ENCODE measurements at places on chromosomes 1 and 21.
A peak's percentile ranks its signal among the peaks of the same experiment; 100 is the strongest.

DNA sequence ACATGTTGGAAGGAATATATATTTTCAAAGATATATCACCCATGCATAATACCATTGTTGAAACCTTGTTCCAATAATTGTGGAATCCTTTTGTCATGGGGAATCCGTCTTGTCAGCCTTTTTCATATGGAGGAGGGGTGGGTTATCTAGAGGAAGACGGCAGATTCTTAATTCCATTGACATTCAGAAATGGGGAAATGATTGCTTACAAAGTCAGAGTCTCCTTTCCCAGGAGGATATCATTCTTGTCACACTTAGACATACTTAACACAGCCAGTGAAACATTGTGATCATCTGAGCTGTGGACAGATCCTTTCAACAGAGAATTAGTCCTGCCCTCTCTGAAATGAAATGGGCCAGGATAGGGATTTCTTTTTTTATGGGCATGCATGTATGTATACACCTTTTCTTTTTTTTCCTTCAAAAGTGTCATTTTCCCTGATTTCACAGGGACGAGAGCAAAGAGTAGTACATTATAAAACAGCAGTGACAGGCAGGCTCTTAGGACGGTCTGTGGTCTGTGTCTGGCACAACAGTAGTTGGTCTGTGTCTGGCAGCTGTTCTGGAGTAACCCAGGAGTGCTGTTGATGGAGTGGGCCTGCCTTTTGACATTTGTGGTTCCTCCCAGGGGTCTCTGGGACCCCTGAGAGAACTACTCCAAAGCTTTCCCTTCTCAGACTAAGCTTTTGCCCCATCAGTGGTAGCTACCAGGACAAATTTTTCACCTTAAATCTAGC, 50.1 kb downstream of the VPS13D start:
- no peak overlapping the region for H3K27ac ChIP-seq
- H3K4me3 ChIP-seq: no peak overlapping the region
- H3K27me3 ChIP-seq: no peaks in the 10 kb centered on the region

GRCh38 chr1:224811564-224811963, 117.9 kb upstream of the DNAH14 start:
- no peaks in the 10 kb centered on the region for H3K36me3 ChIP-seq
- DNase-seq: no peak
- no peak overlapping the region for H3K4me3 ChIP-seq
- H3K27ac ChIP-seq: no peak overlapping the region
- H3K4me1 ChIP-seq: no peaks in the 10 kb centered on the region

DNA sequence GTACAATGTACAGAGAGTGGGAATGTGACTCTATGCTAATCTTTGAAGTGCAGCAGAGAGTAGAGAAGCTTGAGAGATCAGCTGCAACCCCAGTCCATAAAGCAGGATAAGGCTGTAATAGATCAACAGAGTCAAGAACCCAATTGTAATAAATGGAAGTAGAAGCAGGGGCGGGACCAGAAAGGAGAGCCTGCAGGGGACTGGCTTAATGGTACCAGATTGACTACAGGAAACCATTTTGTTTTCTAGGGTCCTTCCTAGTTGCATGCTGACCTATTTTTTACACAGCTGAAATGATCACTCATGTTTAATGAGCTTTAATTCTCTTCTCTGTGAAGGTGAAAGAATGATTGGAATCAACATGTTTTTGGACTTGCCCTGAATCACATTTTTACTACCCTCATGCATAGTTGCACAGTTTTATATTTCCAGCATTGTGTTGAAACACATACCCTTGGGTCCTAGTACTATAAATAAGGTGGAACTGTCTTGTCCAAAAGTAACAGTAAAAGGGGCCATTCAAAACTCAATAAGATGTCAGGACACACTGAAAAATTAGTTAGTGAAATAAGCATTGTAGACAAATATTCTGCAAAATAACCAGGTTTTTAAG, 69.8 kb downstream of the GPR88 start:
- H3K4me3 ChIP-seq: no peak overlapping the region
- no peaks in the 10 kb centered on the region for H3K36me3 ChIP-seq
- no peak for DNase-seq
- peaks cover 5% of the 10 kb centered on the region for H3K27me3 ChIP-seq

- H3K4me1 ChIP-seq: no peaks in the 10 kb centered on the region
- H3K36me3 ChIP-seq: peaks cover 24% of the 10 kb centered on the region
- DNase-seq: no peak
- H3K27me3 ChIP-seq: no peaks in the 10 kb centered on the region
- H3K27ac ChIP-seq: no peak overlapping the region
Measured at GRCh38 chr1:30995990-30996612, 69.4 kb downstream of the PUM1 start.

- H3K4me3 ChIP-seq: no peak overlapping the region
- H3K36me3 ChIP-seq: peaks cover 9% of the 10 kb centered on the region
- peaks cover 32% of the 10 kb centered on the region for H3K4me1 ChIP-seq
- peak overlapping the region; percentile 47 for H3K27ac ChIP-seq
- no peak for DNase-seq
Measured at GRCh38 chr21:43921571-43921978, 56.6 kb downstream of the AGPAT3 start.

- no peak overlapping the region for H3K4me3 ChIP-seq
- no peak overlapping the region for H3K27ac ChIP-seq
- no peaks in the 10 kb centered on the region for H3K36me3 ChIP-seq
- H3K4me1 ChIP-seq: peaks cover 5% of the 10 kb centered on the region
Measured at GRCh38 chr1:167821969-167822685, 91.8 kb downstream of the ADCY10 start.

DNA sequence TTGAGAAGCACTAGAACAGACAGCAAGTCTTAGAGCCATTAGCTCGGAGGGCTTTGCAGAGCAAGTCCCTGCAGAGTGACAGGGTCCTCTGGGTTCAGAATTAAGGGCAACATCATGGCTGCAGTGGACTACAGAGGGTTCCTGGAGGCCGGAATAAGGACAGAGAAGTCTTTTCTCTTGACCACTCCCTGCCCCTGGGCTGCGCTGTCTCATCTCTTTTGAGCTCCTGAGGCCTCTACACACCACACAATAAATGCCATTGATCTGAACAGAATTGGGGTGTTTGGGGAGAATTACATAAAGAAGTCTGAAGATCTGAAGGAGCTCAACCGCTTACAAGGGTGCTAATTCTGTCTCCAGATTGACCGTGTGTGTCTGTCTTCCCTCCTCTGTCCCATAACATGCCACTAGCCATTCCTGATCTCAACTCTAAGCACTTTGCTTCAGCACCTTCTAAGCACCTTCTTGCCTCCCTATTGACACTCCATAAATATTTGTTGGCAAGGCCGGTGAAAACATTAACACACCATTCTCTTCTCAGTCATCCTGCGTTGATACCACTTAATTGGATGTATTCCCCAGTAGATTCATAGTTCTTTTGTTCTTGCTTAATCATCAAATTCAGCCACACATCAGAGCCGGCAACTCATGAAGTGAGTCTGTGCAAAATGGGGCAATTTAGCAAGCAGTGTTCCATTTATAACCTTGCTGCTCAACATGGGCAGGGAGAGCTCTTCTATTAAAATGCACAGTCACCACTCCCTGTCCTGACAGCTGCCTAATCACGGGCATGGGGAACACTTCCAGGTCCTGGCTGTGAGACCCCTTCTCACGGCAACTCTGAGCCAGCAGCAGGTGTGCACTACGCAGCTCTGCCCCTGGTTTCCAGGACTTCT, 49.7 kb downstream of the NMNAT2 start:
- H3K36me3 ChIP-seq: no peaks in the 10 kb centered on the region
- H3K27ac ChIP-seq: no peak overlapping the region
- peaks cover 3% of the 10 kb centered on the region for H3K27me3 ChIP-seq
- no peak overlapping the region for H3K4me3 ChIP-seq

GRCh38 chr1:22217811-22218460, 75.0 kb upstream of the WNT4 start:
- peaks cover 1% of the 10 kb centered on the region for H3K27me3 ChIP-seq
- H3K27ac ChIP-seq: no peak overlapping the region
- H3K4me1 ChIP-seq: no peaks in the 10 kb centered on the region
- DNase-seq: no peak
- H3K36me3 ChIP-seq: no peaks in the 10 kb centered on the region

GRCh38 chr1:211894312-211894711, 63.7 kb upstream of the LPGAT1 start:
- DNase-seq: no peak
- H3K27ac ChIP-seq: no peak overlapping the region
- H3K4me3 ChIP-seq: no peak overlapping the region
- H3K36me3 ChIP-seq: no peaks in the 10 kb centered on the region
- no peaks in the 10 kb centered on the region for H3K27me3 ChIP-seq

- no peak for DNase-seq
- H3K4me1 ChIP-seq: no peaks in the 10 kb centered on the region
- no peak overlapping the region for H3K27ac ChIP-seq
Measured at GRCh38 chr1:97186381-97186780, 464.8 kb downstream of the PTBP2 start.

DNA sequence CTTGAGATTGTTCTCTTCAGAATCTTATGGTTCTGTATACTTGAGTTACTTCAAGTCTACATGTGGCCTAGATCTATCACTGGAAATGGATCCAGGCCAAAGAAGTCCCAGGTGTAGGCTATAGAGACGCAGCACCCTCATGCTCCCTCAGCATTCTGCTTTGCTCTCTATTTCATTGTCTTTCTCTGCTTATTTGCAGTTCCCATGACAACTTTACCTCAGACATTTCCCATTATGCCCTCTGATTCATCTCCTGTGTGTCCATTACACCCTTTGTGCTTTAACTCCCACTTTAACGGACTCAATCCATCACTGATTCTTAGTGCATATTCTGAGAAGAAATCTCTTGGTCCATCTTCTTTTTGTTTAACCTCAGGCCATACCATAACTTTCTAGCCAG, 236.9 kb upstream of the NRIP1 start:
- H3K36me3 ChIP-seq: no peaks in the 10 kb centered on the region
- no peaks in the 10 kb centered on the region for H3K27me3 ChIP-seq
- no peak overlapping the region for H3K27ac ChIP-seq

GRCh38 chr1:64302971-64303370, 99.5 kb downstream of the UBE2U start:
- H3K36me3 ChIP-seq: no peaks in the 10 kb centered on the region
- H3K27me3 ChIP-seq: no peaks in the 10 kb centered on the region

GRCh38 chr1:241532162-241532531, at the start of gene KMO:
Gene KMO (plus strand): TSS chr1:241532378. CDS start chr1:241532445, 67 bp downstream.
- no peak for DNase-seq
- peak within 1 kb of the TSS; percentile 51 for H3K4me3 ChIP-seq
- H3K4me1 ChIP-seq: no peaks in the 10 kb centered on the region
- H3K36me3 ChIP-seq: no peaks in the 10 kb centered on the region

DNA sequence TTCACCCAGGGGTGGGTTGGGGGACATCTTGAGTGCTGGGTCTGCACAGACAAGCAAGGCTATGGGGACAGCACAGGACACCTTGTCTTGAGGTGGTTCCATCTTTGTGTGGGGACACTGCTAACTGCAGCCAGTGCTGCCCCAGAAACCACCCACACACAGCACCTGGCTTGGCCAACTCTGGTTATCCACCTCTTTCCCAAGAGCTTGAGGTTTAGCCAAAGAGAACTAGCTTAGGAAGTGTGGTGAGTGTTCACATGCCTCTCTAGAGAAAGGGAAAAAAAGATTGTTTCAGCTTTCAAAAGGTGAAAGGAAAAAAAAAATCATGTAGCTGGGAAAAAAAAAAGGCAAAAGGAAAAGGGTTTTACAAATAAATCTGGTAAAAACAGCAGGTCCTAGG, 32.4 kb downstream of the BCAR3 start:
- no peak overlapping the region for H3K27ac ChIP-seq
- no peaks in the 10 kb centered on the region for H3K27me3 ChIP-seq
- H3K4me3 ChIP-seq: no peak overlapping the region
- DNase-seq: no peak

DNA sequence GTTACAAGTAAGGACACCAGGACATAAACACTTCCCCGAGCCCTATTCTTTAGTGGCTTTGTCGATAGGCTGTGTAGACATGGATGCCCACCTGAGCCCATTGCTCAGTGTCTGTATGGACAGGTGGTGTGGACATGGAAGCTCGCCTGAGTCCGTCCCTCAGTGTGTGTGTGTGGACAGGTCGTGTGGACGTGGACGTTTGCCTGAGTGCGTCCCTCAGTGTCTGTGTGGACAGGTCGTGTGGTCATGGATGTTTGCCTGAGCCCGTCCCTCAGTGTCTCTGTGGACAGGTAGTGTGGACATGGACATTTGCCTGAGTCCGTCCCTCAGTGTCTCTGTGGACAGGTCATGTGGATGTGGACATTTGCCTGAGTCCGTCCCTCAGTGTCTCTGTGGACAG, 38.7 kb upstream of the COL6A2 start:
- no peak overlapping the region for H3K4me3 ChIP-seq
- no peak overlapping the region for H3K27ac ChIP-seq
- H3K4me1 ChIP-seq: no peaks in the 10 kb centered on the region
- DNase-seq: no peak
- peaks cover 20% of the 10 kb centered on the region for H3K27me3 ChIP-seq
- H3K36me3 ChIP-seq: no peaks in the 10 kb centered on the region

DNA sequence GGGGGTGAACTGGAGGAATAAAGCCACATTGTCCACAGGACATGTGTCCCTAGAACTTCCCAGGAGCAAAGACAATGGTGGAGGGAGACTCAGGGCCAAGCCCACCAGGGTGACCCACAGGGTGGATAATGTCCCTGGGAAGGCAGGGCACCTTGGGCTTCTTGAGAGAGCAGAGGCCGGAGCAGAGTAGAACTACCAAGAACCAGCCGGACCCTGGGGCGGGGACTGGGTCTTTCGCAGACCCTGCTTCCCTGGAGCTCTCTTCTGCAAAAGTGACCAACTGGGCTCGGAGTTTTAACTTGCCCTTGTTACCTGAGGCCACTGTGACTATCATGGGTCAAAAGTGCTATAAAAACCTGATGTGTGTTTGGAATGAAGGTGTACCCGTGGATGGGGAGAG, 875 bp upstream of the FAM3B start:
- H3K27me3 ChIP-seq: peaks cover 23% of the 10 kb centered on the region
- no peaks in the 10 kb centered on the region for H3K36me3 ChIP-seq
- DNase-seq: no peak

- no peak for DNase-seq
- no peaks in the 10 kb centered on the region for H3K36me3 ChIP-seq
- H3K4me1 ChIP-seq: no peaks in the 10 kb centered on the region
Measured at GRCh38 chr1:174519844-174520243, 72.1 kb downstream of the GPR52 start.

DNA sequence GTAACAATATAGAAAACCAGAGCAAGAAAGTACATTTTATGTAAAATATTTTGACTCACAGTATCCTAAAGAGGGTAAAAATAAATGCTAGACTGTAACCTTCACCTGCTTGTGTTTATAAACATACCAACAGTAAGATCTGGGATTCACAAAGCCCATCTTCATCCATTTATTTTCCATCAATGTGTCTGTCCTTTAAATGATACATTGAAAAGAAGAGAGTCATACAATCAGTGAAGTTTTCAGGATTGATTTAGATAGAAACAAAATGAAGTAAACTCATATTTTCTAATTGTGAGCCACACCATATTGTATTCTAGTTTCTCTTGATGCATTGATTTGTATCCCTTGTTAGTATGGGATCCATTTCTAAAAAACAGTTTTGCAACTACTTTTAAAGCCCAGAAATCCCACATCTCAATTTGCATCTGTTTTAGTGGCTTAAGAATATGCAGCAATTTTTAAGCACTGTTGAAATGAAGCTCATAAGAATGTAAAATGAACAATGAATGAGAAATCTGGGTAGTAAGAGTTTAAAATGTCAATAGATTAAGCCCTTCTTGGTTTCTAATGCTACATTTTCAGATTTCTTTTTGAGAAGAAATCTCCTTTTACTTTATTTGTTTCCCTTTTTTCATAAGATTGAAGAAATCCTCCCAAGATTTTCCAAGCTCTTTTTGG, 548.1 kb upstream of the ADGRL2 start:
- no peak overlapping the region for H3K27ac ChIP-seq
- H3K4me3 ChIP-seq: no peak overlapping the region
- H3K36me3 ChIP-seq: no peaks in the 10 kb centered on the region
- H3K4me1 ChIP-seq: no peaks in the 10 kb centered on the region

GRCh38 chr1:180266275-180267210, 36.5 kb downstream of the LHX4 start:
- no peaks in the 10 kb centered on the region for H3K36me3 ChIP-seq

Data from effector memory CD4-positive, alpha-beta T cell (primary cell).